Fibroblast of skin of scalp (primary cell): ENCODE measurements at places on chromosomes 16 and 17.

- DNase-seq: no peak
Measured at GRCh38 chr17:60353773-60354172, 38.2 kb downstream of the USP32 start.

DNA sequence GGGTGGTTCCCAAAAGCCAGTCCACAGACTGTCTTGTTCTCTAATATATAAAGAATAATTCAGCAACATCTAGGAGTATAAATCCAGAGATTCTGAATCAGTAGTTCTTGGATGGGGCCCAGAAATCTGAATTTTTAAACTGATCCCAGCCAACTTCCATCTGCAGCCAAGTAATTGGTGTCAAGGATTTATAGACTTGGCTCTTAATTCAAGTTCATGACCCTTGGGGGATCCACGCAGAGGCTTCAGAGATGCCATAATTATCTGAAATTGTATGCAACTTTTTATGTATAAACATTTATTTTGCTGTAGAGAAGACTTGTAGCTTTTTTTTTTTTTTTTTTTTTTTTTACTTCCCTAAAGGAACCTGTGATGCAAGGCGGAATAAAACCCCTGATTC, 60.6 kb downstream of the HLF start:
- no peak for DNase-seq

GRCh38 chr17:74010903-74011302, 192.6 kb upstream of the RPL38 start:
- DNase-seq: no peak

GRCh38 chr17:73624496-73624988, 19.7 kb downstream of the SDK2 start:
- no peak for DNase-seq

- no peak for DNase-seq
Measured at GRCh38 chr16:4411684-4412083, 4.7 kb downstream of the CORO7 start.

- no peak for DNase-seq
Measured at GRCh38 chr16:87700406-87701077, 65.2 kb downstream of the KLHDC4 start.

GRCh38 chr17:61600621-61601020, 9.6 kb upstream of the NACA2 start:
- no peak for DNase-seq
